ENCODE measurements at places on chromosomes 4 and X.

GRCh38 chrX:97030947-97031346 is 147.2 kb downstream of the RPA4 start:
- DNase-seq, result no peak

DNA sequence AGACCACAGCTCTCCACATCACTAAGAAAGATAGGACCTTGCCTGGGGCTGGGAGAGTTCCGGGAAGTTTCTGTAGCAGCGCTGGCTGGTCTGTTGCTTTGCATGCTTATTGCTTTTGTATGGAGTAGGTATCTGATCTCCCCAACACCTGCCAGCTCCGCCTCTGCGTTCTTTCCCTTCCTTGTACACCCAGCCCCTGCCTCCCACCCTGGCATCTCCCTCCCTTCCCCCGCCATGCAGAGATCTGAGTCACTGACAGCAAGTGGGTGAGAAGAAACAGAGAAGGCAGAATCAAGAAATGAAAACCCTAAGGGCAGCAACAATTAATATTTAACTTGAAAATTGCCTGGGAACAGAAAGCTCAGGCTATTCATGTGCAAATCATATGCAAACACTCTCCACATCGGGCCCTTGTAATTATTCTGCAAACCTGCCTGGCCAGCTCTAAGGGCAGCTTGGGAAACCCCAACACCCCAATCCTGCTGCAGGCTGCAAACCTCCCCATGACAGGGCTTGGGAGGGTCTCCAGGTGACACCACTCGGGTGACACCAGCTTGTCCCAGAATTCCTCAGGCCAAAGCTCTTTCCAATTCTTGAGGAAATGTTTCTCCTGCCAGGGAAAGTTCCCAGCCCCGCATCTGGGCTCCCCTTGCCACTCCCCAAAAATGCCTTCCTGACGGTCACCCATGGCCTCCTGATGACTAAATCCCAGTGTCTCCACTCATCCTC is 257.2 kb downstream of the FBXW7 start:
- DNase-seq, result no peak

- no peak for DNase-seq
Observed at GRCh38 chr4:83686166-83686565, 150.3 kb downstream of the GPAT3 start.

- no peak for DNase-seq
Observed at GRCh38 chr4:173019664-173020063, 148.9 kb upstream of the GALNT7 start.

- DNase-seq, result no peak
Observed at GRCh38 chrX:24166078-24166477, 16.5 kb downstream of the ZFX start.

DNA sequence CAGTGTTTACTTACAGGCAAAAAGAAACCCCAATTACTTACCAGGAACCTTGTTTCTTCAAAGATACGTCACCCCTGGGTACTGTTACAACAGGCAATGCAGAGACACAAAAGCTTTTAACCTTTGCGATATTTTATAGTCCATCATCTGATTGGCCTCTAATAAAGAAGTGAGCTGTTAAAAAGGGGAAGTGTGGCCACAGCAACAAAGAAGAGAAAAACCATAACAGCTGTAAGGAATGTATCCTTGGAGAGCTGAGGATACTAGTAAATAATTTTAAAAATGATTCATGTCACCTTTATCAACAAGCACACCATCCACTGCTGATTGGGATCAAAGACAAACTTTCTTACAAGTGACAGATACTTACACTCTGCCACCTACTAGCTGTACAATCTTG is 14.1 kb downstream of the GABRA4 start:
- no peak for DNase-seq

GRCh38 chr4:146178126-146178525 is 2.6 kb downstream of the LSM6 start:
- DNase-seq, result no peak

DNA sequence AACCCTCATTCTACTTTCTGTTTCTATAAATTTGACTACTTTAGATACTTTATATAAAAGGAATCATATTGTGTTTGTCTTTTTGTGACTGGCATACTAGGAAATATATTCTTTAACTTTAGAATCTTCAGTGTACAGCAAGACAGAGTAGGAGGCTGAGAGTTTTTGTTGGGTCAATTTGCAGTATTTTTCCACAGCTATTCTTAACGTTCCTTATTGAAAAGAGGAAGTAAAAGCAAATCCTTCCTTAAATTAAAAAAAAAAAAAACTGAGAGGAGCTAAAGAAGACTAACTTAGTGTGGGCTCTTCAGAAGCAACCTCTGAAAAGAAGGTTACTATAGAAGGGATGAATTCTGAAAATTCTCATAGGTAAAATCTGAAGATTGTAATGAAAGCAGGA is 1194.6 kb downstream of the ADGRL3 start:
- DNase-seq, result no peak

- DNase-seq, result no peak
Observed at GRCh38 chrX:34638116-34638515, 19.0 kb downstream of the TMEM47 start.

DNA sequence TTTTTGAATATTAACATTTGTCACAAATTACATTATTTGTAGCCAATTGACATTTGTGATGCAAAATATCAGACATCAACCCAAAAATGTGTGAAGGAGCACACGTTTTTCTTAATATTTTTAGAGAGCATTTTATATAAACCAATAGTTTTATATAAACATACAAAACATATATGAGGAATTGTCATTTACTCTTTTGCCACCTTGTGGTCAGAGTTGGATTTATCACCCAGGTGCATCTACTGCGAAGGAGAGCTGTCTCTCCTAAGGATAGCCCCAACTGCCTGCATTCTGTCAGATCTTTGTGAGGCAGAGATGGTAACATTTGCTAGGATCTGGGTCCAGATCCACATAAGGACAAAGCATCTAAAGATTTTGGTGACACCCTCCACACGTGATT is 2.5 kb upstream of the USP27X start:
- DNase-seq, result no peak

DNA sequence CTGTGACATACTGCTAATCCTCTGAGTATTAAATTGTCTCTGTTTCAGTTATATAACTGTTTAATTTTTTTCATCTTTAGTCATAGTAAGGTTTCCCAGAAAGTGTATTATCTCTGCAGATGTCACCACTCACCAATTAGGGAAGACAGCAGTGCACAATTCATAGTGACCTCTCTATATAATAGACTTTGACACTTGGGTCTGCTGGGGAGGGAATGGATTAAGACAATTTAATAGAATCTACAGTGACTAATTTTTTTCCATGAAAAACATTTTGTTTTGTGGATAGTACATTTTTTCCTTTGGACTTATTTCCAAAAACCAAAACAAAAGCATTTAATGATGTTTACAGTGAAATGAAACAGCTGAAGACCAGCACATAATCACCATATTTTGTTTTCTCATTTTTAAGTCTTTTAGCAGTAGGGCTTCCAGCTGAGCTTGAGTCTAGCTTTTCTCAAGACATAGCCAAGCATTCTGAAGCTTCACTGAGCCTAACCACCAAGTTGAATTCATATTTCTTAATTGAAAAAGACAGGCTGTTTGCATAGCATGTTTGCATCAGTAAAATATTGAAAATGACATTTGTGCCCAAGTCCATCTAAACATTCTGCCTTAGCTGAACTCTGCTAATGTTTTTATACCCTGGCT is 69.5 kb downstream of the PCDH19 start:
- no peak for DNase-seq

- DNase-seq, result no peak
Observed at GRCh38 chr4:98166025-98166730, 22.9 kb upstream of the STPG2 start.

DNA sequence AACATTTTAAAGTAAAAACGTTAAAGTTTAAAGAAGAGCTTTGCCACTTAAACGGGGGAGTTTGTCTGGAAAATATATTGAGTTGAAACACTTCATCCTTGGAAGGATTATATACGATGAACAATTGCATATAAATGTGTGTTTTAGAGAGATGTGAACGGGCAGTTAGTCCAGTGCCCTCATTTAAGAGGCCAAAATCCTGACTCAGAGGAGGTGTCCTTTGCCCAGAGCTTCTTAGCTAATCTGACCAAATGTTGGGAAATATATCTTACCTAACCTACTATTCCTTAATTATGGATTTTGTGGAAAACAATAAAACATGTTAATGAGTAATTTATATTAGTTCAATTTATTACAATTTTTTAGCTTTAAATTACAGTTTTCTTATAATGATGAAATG is 327.2 kb upstream of the DIPK2B start:
- no peak for DNase-seq

GRCh38 chr4:3399277-3400194 is 42.2 kb upstream of the HGFAC start:
- DNase-seq, result no peak

GRCh38 chr4:17029964-17030363 is 131.5 kb upstream of the LDB2 start:
- DNase-seq, result no peak
